Activated naive CD8-positive, alpha-beta T cell treated with anti-CD3 and anti-CD28 coated beads, Interleukin-2, amount 10 ng/mL, durations not matched to agents 7 days and 5 days (primary cell): ENCODE measurements at places on chromosomes 11 and 22. TPM values are rescaled to one million over a fixed set of nuclear protein-coding genes. Genes with fewer than 3 reads are reported as not detected.

Gene MS4A4A
- total RNA-seq: 0.45 TPM

Gene SERPING1
- total RNA-seq: 0.45 TPM

Gene CDPF1
- total RNA-seq: 13.6 TPM

Gene SPA17
- 3.0 TPM for total RNA-seq

Gene TUBA8
- total RNA-seq: 0.99 TPM

Gene LRP5
- total RNA-seq: 23.3 TPM

Gene KCTD14
- total RNA-seq: 0.22 TPM

Gene MPZL3
- total RNA-seq: 24.5 TPM

Gene PLCB3
- total RNA-seq: 18.9 TPM

Gene MN1
- 0.28 TPM for total RNA-seq

Gene SMIM35
- 3.0 TPM for total RNA-seq

Gene MS4A3
- not detected for total RNA-seq

Gene RTN4RL2
- total RNA-seq: 0.96 TPM

Gene SLC22A12
- not detected for total RNA-seq

Gene HIC2
- total RNA-seq: 7.0 TPM

Gene AGBL2
- 7.7 TPM for total RNA-seq

Gene ABCG4
- not detected for total RNA-seq

Gene TNNT3
- total RNA-seq: 13.7 TPM

Gene OR51E2
- total RNA-seq: not detected

Gene CCDC86
- total RNA-seq: 17.1 TPM

Gene C11orf91
- 0.40 TPM for total RNA-seq

Gene MS4A6E
- not detected for total RNA-seq

Gene PARVG
- 238 TPM for total RNA-seq

Gene PCF11
- 109 TPM for total RNA-seq

Gene SYNGR1
- 27.1 TPM for total RNA-seq

Gene SLC15A3
- total RNA-seq: 7.2 TPM

Gene DGCR8
- total RNA-seq: 54.3 TPM

Gene OR8D4
- not detected for total RNA-seq

Gene SLC22A8
- total RNA-seq: not detected

Gene NRIP3
- total RNA-seq: 1.4 TPM

Gene FGF3
- total RNA-seq: not detected

Gene TMEM225
- not detected for total RNA-seq

Gene CABP7
- total RNA-seq: 0.09 TPM

Gene BIRC3
- 55.0 TPM for total RNA-seq

Gene ZFP91
- total RNA-seq: 52.8 TPM

Gene CNIH2
- total RNA-seq: 2.7 TPM

Gene DEUP1
- not detected for total RNA-seq

Gene KDM4D
- total RNA-seq: 1.3 TPM

Gene GLYAT
- total RNA-seq: not detected

Gene SMTNL1
- not detected for total RNA-seq

Gene OVCH2
- not detected for total RNA-seq
